NCI-H2029 treated with DMSO at 0.1 percent for 48 hours (cell line): ENCODE measurements at places on chromosomes 2 and 18.
A peak's percentile ranks its signal among the peaks of the same experiment; 100 is the strongest.

- peak; percentile 75 for DNase-seq
Measured at GRCh38 chr2:61707984-61708852, 145.6 kb downstream of the FAM161A start.

DNA sequence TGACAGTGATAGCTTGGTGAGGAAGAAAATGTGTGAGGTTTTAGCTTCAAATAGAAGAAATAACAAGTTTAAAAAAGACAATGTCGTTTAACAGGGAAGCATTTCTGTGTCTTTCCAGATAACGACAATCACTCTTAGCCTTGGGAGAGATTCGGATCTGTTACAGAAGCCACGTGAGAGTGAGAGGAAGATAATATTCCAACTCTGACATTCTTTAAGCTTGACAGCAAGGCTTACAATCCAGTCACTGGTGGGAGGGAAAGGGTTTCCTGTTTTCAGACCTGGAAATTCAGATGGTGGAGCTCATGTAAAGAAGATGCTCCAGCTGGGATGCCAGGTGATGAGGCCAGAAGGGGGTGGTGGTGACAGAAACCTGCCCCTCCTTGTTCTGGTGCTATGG is 30.8 kb downstream of the FBXO48 start:
- no peak for DNase-seq

DNA sequence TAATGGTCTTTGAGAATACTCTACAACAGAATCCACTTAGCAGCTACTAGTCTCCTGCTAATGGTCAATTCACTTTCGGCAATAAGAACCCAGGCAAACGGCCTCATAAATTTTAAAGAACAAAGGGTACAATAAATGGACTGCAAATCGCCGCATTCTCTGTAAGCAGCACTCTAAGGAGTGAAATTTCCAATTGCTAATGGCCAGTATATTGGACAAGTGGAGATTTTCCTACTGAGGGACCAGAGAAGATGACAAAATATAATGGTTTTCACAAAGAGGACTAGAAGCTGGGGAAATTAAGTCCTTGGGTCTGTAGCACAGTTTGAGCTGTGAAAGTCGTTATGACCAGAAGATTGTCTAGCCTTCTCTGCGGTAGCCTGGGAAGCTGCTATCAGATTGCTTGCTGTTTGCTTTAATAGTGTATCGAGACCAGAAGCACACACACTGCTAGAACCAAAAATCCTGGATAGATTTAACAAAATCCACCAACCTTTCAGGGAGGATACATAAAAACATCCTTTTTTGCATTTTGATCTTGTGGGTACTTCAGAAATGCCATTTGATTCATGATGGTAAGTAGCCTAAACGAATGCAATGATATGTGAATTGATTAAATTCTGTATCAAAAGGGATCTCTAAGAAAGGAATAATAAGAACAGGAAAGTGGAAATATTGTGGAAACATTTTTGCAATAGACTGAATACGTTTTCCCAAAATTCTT is 53.6 kb upstream of the ATP8B1 start:
- no peak for DNase-seq

- peak; percentile 28 for DNase-seq
Measured at GRCh38 chr2:86048888-86049287, 56.8 kb downstream of the POLR1A start.

DNA sequence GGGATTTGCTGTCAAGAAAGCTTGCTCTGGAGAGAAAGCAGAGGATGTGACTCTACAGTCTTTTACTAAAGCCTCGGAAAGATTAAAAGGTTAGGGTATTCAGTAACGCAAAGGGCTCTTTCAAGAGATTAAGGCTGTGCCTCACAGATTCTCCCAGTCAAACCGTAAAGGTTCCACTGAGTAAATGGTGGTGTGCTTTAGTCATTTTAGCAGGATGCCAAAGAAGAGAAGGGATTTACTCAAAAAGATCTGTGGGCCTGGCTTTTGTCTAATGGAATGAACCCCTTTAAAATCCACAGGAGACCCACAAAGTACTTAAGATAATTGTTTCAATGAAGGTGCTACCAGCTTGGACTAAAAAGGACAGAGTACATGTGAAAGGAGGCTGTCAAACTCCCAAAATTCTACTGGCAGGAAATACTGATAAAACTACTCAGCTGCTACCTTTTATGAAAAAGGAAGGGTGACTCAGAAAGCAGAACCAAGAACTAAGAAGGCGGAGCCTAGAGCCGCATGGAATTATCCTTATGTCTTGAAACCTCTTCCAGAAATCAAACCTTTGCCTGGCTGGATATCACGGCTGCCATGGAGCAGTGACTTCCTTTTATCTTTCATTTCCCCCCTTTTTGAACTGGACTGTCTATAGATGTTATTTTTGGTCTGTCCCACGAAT is 670.2 kb upstream of the ZEB2 start:
- DNase-seq, result no peak

DNA sequence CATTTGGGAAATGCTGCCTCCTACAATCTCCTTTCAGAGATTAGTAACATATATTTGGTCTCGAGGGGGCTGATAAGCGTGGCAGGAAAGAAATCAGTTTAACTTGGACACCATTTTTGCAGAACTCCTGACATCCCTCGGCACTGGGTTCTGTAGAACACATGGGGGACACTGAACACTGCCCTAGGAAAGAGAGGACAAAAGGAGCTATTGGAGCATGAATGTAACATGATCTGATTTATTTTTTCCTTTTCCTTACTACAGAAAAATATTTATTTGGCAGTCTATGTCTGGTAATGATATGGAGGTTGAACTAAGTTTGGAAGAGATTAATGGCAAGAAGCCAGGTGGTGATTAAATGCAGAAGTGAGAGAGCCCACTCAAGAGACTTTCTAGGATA is 153.8 kb downstream of the AFF3 start:
- no peak for DNase-seq

GRCh38 chr2:156423674-156424282 is 12.4 kb upstream of the GPD2 start:
- peak; percentile 75 for DNase-seq

GRCh38 chr2:109330056-109330455 is 201.1 kb downstream of the SH3RF3 start:
- DNase-seq, result no peak
